Fibroblast of skin of left quadriceps (primary cell): ENCODE measurements at places on chromosomes 5 and 9.

DNA sequence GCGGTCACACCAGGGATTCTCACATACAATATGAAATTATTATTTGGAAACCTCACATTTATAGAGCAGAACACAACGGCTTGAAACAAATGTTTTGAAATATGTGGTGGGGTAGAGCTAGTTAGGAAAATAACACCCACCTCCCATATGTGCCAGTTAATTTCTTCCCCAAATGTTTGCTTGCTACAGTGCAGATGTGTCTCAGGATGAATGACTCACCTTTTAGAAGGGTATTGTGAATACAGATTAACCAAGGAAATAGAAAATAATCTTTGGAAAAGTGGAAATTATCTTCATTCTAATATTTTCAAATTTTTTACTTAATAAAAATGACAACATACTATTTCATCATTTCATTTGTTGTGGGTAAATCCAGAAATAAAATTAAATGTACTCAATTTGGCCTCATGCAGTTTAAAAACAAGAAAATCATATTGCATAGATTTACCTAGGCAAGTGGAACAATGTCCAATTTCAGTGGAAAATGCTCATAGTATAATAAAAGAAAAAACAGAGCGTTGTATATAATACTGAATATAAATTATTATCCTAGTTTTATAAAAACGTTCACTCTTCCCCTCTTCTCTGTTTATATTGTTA, 39.3 kb upstream of the RICTOR start:
- DNase-seq = no peak

GRCh38 chr5:102796009-102796408, 40.9 kb downstream of the PAM start:
- DNase-seq = no peak

DNA sequence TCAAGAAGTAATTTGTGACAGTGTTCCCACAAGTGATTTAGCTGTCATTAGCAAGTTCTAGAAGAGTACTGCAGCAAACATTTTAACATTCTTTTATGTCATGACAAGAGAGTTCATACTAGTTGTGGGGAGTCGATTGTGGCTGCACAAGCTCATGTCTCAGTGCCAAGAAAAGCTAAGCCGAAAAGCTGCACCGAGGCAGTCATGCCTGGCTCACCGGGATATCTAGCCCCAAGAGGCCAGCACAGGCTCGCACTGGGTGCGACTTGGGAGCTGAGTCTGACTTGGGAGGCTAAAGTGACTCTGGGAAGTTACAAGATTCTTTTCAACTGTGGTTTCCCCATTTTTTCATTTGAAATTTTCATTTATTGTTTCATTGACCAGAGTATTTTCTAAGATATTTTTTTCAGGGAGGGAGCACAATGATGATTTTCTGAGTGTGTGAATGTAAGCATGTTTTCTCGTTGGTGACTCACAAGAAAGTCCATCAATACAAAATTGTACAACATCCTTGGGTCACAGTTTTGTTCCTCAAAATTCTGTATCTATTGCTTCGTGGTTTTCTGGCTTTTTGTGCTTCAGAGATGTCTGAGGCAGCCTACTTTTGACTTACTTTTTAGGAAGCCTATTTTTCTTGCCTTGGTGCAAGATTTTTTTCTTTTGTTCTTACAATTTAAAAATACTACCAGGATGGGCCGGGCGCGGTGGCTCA, 18.7 kb downstream of the CAST start:
- DNase-seq = no peak

GRCh38 chr9:12849486-12850003, 74.7 kb downstream of the LURAP1L start:
- no peak for DNase-seq

GRCh38 chr5:87307796-87308423, 40.2 kb downstream of the RASA1 start:
- DNase-seq = no peak

DNA sequence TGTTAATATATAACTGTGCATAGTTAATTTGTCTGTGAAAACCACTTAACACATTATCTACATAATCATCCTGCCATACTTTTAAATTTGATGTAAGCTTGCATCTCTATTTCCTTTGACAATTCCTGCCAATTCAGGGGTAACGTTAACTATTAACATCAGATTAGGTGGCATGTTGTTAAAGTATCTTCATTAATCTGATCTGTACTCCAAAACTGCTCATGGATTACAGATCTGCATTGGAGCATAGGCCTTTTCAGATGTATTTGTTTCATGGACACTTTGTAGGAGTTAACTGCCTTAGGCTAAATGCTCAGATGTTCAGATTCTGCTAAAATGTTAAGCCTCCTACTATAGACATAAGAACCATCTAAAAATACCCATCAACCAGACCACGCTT, 3.1 kb downstream of the RPS6 start:
- DNase-seq = no peak

GRCh38 chr5:179418972-179419371, 73.7 kb upstream of the ADAMTS2 start:
- DNase-seq = no peak
